ENCODE measurements at places on chromosomes 7 and 10.

- DNase-seq, result no peak
Observed at GRCh38 chr7:112110175-112110574, 96.0 kb downstream of the DOCK4 start.

- DNase-seq, result no peak
Observed at GRCh38 chr10:124763267-124763666, 19.1 kb upstream of the FAM53B start.

GRCh38 chr7:14714161-14714728 is 188.3 kb downstream of the DGKB start:
- DNase-seq, result no peak

- no peak for DNase-seq
Observed at GRCh38 chr10:118758449-118758848, 3.7 kb upstream of the CACUL1 start.

DNA sequence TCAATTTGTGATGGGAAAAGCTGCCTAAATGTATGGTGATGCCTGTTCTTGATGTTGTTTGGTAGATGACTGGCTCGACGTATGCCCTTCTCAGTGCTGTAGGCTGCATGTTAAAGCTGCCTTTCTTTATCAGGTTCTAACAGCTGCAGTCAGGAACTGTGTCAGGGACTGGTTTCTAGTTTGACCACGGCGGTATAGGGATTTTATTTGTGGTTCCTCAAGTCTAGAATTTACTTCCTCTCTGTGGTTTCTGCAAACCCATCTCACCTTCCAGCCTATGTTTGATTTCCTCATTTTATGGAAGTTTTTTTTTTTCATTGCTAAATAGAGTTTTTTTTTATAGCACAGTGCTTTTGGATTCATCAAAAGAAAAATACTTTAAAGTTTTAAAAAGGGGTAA is 26.5 kb downstream of the LMTK2 start:
- DNase-seq, result peak; percentile 25

- no peak for DNase-seq
Observed at GRCh38 chr7:123500878-123501489, 33.4 kb downstream of the IQUB start.

- no peak for DNase-seq
Observed at GRCh38 chr7:118559207-118559606, 334.7 kb downstream of the ANKRD7 start.

DNA sequence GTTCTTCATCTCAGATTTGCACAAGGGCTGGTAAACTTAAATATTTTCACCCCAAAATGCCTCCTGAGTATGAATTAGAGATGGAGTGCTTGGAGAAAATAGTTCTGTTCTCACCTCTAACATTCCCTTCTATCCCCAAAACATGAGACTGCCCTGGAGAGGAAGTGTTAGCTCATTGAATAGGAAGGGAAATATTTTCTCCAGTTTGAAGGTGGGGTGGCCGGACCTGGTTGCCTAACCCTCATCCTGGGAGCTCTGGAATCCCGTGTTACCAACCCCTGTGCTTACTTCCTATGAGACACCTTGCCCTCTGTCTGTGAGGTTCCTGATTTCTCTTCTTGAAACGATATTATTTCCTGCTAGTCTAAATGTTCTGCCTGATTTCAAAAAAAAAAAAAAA is 779 bp downstream of the IFIT2 start:
- DNase-seq, result no peak

DNA sequence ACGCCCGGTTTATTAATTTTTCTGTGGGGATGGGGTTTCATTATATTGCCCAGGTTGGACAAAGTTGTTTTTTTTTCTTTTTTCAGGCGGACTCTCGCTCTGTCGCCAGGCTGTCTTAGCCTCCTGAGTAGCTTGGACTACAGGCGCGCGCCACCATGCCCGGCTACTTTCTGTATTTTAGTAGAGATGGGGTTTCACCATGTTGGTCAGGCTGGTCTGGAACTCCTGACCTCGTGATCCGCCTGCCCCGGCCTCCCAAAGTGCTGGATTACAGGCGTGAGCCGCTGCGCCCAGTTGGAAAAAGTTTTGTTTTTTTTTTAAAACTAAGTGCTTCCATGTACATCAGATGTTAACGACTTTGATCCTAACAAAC is 542 bp upstream of the ZNF394 start:
- DNase-seq, result no peak

- peak; percentile 78 for DNase-seq
Observed at GRCh38 chr7:47379629-47380324, 202.1 kb downstream of the TNS3 start.

DNA sequence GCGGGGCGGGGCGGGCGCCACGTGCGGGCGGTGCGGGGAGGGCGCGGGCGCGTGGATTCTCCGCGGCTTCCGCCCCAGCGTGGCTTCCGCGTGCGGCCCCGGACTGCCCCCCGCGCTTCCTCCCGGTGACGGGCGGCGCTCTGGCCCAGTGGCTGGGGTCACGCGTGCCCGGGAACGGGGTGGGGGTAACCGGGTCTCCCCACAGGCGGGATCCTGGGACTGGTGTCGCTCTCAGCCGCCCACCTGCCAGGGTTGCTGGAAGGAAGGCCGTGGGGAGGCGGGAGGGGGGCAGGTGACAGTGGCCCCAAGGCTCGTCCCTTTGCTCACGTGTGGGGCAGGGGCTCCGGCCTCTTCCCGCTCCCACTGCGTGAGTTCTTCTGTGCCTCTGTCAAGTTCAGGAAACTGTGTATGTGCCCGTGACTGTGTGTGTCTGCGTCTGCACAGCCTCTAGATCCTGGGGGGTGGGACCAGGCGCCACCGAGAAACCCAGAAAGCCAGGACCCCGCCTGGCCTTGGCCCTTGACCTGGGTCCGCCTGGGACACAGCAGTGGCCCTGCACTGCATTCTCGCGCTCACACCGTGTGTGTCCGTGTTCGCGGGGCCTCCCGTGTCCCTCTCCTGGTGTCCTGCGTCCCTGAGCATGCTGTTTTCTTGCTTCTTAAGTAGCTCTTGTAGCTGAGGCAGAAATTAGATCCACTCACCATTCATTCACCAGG is 919 bp downstream of the MAFK start:
- no peak for DNase-seq

GRCh38 chr10:77146712-77147336 is 490.8 kb downstream of the KCNMA1 start:
- DNase-seq, result no peak

GRCh38 chr7:1144269-1144771 is 15.7 kb downstream of the ZFAND2A start:
- DNase-seq, result no peak

DNA sequence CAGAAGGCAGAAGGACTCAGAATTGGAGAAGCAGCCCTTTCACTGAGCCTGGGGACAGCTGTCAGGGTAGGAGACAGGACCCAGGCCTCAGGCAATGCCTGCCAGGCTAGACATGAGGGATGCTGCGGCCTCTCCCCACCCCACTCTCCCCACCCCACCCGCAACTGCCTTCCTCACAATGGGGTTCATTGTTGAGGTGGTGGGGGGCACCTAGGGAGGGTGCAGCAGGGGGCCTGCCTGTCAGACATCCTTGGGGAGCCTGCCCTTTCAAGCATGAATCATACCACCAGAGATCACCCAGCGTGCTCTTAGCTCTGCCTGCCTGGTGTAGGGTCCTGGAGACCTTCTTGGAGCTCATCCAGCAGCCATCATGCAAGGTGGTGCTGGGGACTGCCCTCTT is at the start of gene C10orf62:
C10orf62 (plus strand) TSS at position 243 of the 400 bp plus-strand sequence. CDS start 177 bp downstream, outside the sequence.
- no peak for DNase-seq
